ENCODE measurements at places on chromosomes 1 and 21. TPM values are rescaled to one million over a fixed set of nuclear protein-coding genes. Genes with fewer than 3 reads are reported as not detected.

The REN gene
- not detected for total RNA-seq

DNA sequence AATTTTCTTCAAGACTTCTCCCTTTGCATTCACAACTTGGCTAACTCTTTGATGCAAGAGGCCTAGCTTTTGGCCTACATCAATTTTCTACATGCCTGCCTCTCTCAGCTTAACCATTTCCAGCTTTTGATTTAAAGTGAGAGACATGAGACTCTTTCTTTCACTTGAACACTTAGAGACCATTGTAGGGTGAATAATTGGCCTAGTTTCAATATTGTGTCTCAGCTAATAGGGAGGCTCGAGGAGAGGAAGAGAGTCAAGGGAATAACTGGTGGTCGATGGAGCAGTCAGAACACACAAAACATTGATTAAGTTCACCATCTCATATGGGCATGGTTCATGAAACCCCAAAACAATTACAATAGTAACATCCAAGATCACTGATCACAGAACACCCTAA, 225.5 kb downstream of the TPR start:
- no peak for DNase-seq

DNA sequence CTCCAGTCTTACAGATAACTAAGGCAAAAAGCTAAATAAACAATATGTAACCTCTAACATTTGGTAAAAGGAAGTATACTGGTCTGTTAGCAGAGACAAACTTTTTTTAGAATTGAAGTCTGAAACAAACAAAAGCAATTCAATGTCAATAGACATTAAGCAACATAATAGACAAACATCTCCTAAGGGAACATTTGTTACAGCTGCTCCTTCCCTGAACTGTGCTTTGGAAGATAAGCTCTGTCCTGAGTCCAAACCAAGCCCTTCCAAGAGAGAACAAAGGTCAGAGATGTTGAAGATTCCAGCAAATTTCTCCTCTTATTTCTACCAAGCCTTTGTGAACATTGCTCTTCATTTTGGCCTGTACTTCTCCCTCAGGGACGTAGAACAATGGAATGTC, 25.3 kb downstream of the FMO2 start:
- DNase-seq = no peak

- no peak for DNase-seq
Measured at GRCh38 chr1:96872757-96873156, 151.2 kb downstream of the PTBP2 start.
